IPS DF 6.9 (cell line): ENCODE measurements at places on chromosomes 6 and 20.

DNA sequence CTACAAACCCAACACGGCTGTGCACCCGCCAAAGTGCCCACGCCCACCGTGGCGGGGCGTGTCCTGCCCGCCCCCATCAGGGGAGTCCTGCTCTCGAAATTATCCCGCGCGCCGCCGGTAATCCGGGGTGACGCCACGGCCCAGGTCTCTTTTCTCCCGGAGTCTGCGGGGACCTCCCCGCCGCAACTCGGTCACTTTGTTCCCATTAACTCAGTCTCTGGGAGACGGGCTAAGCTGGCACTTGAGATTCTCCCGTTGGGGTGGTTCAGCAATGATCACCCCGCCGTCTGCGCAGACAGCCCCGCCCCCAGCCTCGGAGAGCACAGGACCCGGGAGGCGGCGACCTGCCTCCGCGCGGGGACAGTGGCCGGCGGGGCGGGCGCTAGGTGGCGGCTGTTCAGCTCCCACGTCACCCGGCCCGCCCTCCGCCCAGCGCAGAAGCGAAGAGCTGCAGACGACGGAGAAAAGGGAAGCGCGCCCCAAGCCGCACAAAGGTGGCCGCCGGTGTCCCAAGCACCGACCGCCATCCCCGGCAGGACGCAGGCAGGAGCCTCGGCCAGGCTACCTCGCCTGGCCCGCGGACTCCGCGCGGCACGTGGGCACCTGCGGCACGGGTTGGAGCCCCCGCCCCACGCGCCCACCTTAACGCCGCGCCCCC lies 31.5 kb downstream of the SF3B5 start:
- DNase-seq: no peak

GRCh38 chr6:161135695-161136591 lies 137.9 kb downstream of the AGPAT4 start:
- DNase-seq: no peak

GRCh38 chr6:161921602-161922395 lies 647.9 kb upstream of the AGPAT4 start:
- DNase-seq: no peak

DNA sequence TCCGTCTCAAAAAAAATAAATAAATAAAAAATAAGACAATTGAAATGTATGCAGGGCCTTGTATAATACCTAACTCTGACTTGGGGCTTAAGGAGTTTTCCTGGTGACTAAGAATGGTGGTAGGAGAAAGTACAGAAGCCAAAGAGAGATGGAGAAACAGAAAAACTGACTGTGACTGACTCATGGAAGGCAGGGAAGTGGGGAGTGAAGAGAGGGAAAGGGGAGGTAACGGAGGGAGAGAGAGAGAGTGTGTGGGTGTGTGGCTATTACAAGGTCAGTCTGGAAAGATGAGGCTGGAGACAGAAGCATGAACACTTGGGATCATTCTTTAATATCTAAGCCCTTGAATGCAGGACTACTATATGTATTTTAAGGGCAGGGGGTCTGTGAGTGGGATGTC lies 38.5 kb downstream of the SNRNP48 start:
- DNase-seq: no peak

- DNase-seq: no peak
Measured at GRCh38 chr6:162019349-162019748, 708.2 kb downstream of the PRKN start.

- no peak for DNase-seq
Measured at GRCh38 chr6:167108278-167108677, 14.6 kb upstream of the CCR6 start.

- no peak for DNase-seq
Measured at GRCh38 chr20:12166053-12166717, 248.5 kb downstream of the BTBD3 start.
